Vein endothelial cell (primary cell): ENCODE measurements at places on chromosomes 7 and 10. TPM values are rescaled to one million over a fixed set of nuclear protein-coding genes. Genes with fewer than 3 reads are reported as not detected.

Gene ERLIN1
- total RNA-seq, result 31.4 and 39.9 TPM in 2 replicates

Gene ANKRD16
- 7.4 and 9.5 TPM in 2 replicates for total RNA-seq

Gene MYL10
- total RNA-seq, result not detected in 2 replicates

Gene ATRNL1
- total RNA-seq, result under 0.01 and 0.10 TPM in 2 replicates

Gene TYSND1
- 7.4 and 8.5 TPM in 2 replicates for total RNA-seq

Gene CNTNAP2
- total RNA-seq, result not detected in 2 replicates

Gene DENND11
- 45.5 and 50.3 TPM in 2 replicates for total RNA-seq
